Hepatocyte (in vitro differentiated cells): ENCODE measurements at places on chromosomes 12 and 14. TPM values are rescaled to one million over a fixed set of nuclear protein-coding genes. Genes with fewer than 3 reads are reported as not detected.

- no peaks in the 10 kb centered on the region for H3K4me1 ChIP-seq
- no peak overlapping the region for H3K27ac ChIP-seq
- DNase-seq = no peak
Measured at GRCh38 chr14:36439766-36440165, 80.3 kb downstream of the NKX2-1 start.

- H3K4me1 ChIP-seq = no peaks in the 10 kb centered on the region
- H3K36me3 ChIP-seq = no peaks in the 10 kb centered on the region
- no peak for DNase-seq
Measured at GRCh38 chr14:89903340-89903952, 51.1 kb downstream of the EFCAB11 start.

- DNase-seq = no peak
- peaks cover 11% of the 10 kb centered on the region for H3K4me1 ChIP-seq
- no peaks in the 10 kb centered on the region for H3K27me3 ChIP-seq
Measured at GRCh38 chr12:103809154-103809553, 31.9 kb downstream of the NT5DC3 start.

DNA sequence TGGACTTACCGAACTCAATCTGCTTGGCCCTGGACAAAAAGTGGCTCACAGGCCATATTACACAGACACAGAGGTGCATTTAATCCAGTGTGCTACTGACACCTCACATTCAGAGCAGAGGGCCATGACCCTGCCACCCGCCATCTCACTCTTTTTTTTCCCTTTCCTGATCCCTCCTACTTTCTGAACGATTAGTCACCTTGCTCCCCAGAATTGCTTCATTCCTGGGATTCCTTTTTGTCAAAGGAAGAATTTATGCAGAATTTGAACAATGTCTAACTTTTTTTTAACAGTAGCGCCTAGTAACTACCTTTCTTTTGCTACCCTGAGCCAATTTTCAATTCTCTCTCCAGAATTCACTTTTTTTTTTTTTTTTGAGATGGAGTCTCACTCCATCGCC lies 4.6 kb downstream of the PKP2 start:
- no peak overlapping the region for H3K4me3 ChIP-seq
- no peaks in the 10 kb centered on the region for H3K27me3 ChIP-seq
- peak overlapping the region; percentile 60 for H3K27ac ChIP-seq
- peak; percentile 39 for DNase-seq
- H3K4me1 ChIP-seq = peaks cover 41% of the 10 kb centered on the region

The SPX gene
- polyA plus RNA-seq = 0.39 and 0.97 TPM in 2 replicates

The ZNF740 gene
- polyA plus RNA-seq = 4.4 and 4.6 TPM in 2 replicates

DNA sequence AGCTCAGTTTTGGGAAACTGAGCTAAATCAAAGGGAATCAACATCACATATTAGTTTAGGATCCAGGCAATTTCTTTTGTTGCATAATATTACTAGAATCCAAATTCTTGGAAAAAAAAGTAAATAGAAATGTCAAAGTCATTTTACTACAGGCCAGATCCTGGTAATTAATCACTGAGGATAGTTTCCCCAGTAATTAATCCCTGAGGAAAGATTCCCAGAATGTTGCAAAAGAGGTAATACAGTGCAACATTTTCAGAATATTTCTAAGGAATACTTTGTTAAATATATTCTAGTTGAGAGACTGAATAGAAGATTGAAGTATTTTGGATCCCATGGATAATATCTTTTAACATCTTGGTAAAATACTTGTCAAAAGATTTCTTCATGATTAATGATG lies 207.0 kb upstream of the GARIN2 start:
- H3K36me3 ChIP-seq = no peaks in the 10 kb centered on the region
- H3K27me3 ChIP-seq = no peaks in the 10 kb centered on the region
- no peak for DNase-seq
- no peaks in the 10 kb centered on the region for H3K4me1 ChIP-seq

The BEGAIN gene
- polyA plus RNA-seq = 1.8 and 2.5 TPM in 2 replicates

DNA sequence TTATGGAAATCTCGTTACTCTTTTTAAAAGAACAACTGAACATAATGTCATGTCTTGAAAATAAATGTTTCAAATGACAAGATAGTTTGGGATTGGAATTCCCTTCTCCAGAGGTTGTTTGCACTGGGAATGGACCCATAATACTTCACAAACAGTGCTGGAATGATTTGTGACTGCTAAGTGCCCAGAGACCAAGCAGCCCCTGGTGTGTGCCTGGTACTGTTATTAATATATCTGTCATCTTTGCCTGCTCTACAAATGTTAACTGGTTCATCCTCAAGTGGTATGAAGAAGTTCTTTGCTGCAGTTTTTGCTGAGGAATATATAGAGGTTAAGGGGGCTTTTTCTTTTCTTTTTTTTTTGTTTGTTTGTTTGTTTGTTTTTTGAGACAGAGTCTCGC lies 64.9 kb upstream of the DACT1 start:
- peaks cover 16% of the 10 kb centered on the region for H3K4me1 ChIP-seq
- no peaks in the 10 kb centered on the region for H3K36me3 ChIP-seq
- no peaks in the 10 kb centered on the region for H3K27me3 ChIP-seq
- no peak overlapping the region for H3K4me3 ChIP-seq
- peak overlapping the region; percentile 76 for H3K27ac ChIP-seq
- no peak for DNase-seq

- no peaks in the 10 kb centered on the region for H3K27me3 ChIP-seq
- peak; percentile 87 for DNase-seq
Measured at GRCh38 chr12:71636704-71637115, 26.9 kb downstream of the ZFC3H1 start.

The CIROP gene
- polyA plus RNA-seq = not detected in 2 replicates

- no peaks in the 10 kb centered on the region for H3K27me3 ChIP-seq
- no peaks in the 10 kb centered on the region for H3K4me1 ChIP-seq
- H3K36me3 ChIP-seq = no peaks in the 10 kb centered on the region
- no peak overlapping the region for H3K4me3 ChIP-seq
Measured at GRCh38 chr14:95784137-95784536, 70.2 kb upstream of the TCL1A start.

DNA sequence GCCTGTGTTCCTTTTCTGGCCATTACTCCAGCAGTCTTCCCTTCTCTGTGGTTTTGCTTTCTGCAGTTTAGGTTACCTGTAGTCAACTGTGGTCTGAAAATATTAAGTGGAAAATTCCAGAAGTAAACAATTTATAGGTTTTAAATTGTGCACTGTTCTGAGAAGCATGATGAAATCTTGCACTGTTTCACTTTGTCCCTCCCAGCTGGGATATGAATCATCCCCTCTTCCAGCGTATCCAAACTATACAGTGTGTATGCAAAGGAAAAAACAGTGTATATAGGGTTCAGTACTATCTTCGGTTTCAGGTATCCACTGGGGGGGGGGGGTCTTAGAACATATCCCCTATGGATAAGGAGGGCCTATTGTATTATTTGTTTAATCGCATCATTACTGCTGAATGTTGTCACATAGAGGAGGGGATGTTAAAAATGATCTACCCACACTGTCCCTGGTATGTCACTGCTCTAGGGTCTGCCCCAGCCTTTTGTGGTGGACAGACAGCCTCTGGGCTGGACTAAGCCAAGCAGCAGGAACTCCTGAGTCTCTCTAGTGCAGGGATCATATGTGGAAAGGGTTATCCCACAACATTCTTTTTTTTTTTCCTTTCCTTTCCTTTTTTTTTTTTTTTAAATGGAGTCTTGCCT lies 109.1 kb upstream of the MAX start:
- peak; percentile 29 for DNase-seq
- no peaks in the 10 kb centered on the region for H3K36me3 ChIP-seq
- no peak overlapping the region for H3K27ac ChIP-seq
- H3K4me3 ChIP-seq = no peak overlapping the region
- no peaks in the 10 kb centered on the region for H3K27me3 ChIP-seq

The GLIPR1L1 gene
- polyA plus RNA-seq = 0.27 TPM in 1 of 2 replicates, not detected in the other

DNA sequence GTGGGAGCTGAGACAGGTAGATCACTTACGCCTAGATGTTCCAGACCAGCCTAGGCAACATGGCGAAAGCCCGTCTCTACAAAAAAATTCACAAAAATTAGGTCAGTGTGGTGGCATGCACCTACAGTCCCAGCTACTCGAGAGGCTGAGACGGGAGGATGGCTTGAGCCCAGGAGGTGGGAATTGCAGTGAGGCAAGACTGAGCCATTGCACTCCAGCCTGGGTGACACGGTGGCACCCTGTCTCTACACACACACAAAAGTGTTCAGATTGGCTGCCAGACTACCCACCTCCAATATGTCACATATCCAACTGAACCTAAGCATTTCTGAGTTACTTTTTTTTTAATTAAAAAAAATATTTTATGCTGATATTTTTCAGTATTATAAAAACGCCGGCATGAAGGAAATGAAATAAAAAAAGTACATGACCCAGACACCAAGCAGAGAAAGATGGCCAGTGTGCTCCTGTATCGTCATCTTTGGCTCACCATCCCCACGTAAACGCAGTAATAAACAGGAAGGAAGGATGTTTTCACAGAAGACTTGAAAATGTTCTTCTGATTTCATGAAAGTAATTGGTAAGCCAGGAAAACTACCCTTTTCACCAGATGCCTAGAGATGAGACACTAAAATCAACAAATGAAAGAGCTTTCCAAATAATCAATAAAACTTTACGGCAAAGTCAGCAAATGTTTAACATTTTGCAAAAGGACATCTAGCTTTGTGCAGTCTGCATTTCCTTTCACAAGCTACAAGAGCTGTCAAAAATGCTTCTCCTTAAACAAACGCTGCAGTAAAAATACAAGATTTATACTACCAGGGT lies 26.4 kb downstream of the CDC42BPB start:
- H3K36me3 ChIP-seq = no peaks in the 10 kb centered on the region
- no peaks in the 10 kb centered on the region for H3K27me3 ChIP-seq
- peaks cover 25% of the 10 kb centered on the region for H3K4me1 ChIP-seq
- H3K27ac ChIP-seq = peak overlapping the region; percentile 2

GRCh38 chr12:98405805-98406366 lies 109.5 kb upstream of the TMPO start:
- H3K27me3 ChIP-seq = no peaks in the 10 kb centered on the region
- no peak overlapping the region for H3K27ac ChIP-seq
- no peak overlapping the region for H3K4me3 ChIP-seq
- H3K36me3 ChIP-seq = no peaks in the 10 kb centered on the region

GRCh38 chr12:12975322-12976077 lies 23.5 kb upstream of the GPRC5D start:
- H3K27ac ChIP-seq = no peak overlapping the region
- no peaks in the 10 kb centered on the region for H3K4me1 ChIP-seq
- H3K27me3 ChIP-seq = no peaks in the 10 kb centered on the region
- H3K4me3 ChIP-seq = no peak overlapping the region
- DNase-seq = no peak
- H3K36me3 ChIP-seq = peaks cover 4% of the 10 kb centered on the region

- no peaks in the 10 kb centered on the region for H3K4me1 ChIP-seq
- peak; percentile 34 for DNase-seq
- no peak overlapping the region for H3K4me3 ChIP-seq
- no peak overlapping the region for H3K27ac ChIP-seq
Measured at GRCh38 chr12:16526693-16527092, 79.3 kb downstream of the LMO3 start.

- H3K27me3 ChIP-seq = no peaks in the 10 kb centered on the region
- DNase-seq = no peak
- H3K4me1 ChIP-seq = peaks cover 14% of the 10 kb centered on the region
- H3K36me3 ChIP-seq = no peaks in the 10 kb centered on the region
- H3K4me3 ChIP-seq = no peak overlapping the region
Measured at GRCh38 chr14:50400461-50400860, 3.8 kb upstream of the CDKL1 start.

DNA sequence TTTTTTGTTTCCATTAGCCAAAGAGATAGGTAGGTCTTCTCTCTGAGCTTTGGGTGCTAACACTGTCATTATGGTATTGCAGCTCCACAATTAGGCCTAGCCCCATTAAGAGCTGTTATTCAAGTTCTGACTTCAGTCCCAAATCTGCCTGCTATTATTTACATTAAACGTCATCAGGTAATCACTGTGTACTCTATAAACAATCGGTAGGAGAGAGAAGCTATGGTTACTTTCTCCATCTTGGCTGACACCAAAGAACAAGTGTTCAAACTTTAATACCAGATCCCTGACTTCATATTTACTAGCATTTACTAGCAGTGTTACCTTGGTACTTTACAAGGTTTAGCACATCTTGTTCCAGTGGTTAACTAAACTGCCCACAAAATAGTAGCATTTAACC lies 305.1 kb upstream of the GARIN2 start:
- no peak overlapping the region for H3K27ac ChIP-seq
- H3K4me1 ChIP-seq = no peaks in the 10 kb centered on the region
- H3K4me3 ChIP-seq = no peak overlapping the region

The ADAM21 gene
- polyA plus RNA-seq = 1.1 TPM in 1 of 2 replicates, not detected in the other

The CLEC4D gene
- not detected in 2 replicates for polyA plus RNA-seq

GRCh38 chr12:116244001-116244400 lies 33.5 kb downstream of the MED13L start:
- no peaks in the 10 kb centered on the region for H3K36me3 ChIP-seq
- H3K4me3 ChIP-seq = no peak overlapping the region
- H3K27me3 ChIP-seq = no peaks in the 10 kb centered on the region

- no peaks in the 10 kb centered on the region for H3K36me3 ChIP-seq
- no peak for DNase-seq
- peaks cover 15% of the 10 kb centered on the region for H3K4me1 ChIP-seq
- no peak overlapping the region for H3K4me3 ChIP-seq
Measured at GRCh38 chr12:62784576-62784975, 150.4 kb downstream of the PPM1H start.

The TCL1B gene
- not detected in 2 replicates for polyA plus RNA-seq

GRCh38 chr12:26870491-26871419 lies 37.8 kb upstream of the ITPR2 start:
- peaks cover 7% of the 10 kb centered on the region for H3K4me1 ChIP-seq
- H3K27me3 ChIP-seq = no peaks in the 10 kb centered on the region
- no peak overlapping the region for H3K4me3 ChIP-seq
- peak overlapping the region; percentile 41 for H3K27ac ChIP-seq

GRCh38 chr12:71237128-71237527 lies 79.3 kb upstream of the TSPAN8 start:
- H3K27me3 ChIP-seq = no peaks in the 10 kb centered on the region
- no peak for DNase-seq
- no peaks in the 10 kb centered on the region for H3K36me3 ChIP-seq
- no peak overlapping the region for H3K27ac ChIP-seq

- H3K4me3 ChIP-seq = no peak overlapping the region
- no peaks in the 10 kb centered on the region for H3K27me3 ChIP-seq
- DNase-seq = no peak
Measured at GRCh38 chr12:5176036-5176435, 132.4 kb downstream of the KCNA5 start.

- H3K4me3 ChIP-seq = no peak overlapping the region
- no peaks in the 10 kb centered on the region for H3K4me1 ChIP-seq
- H3K27ac ChIP-seq = no peak overlapping the region
- no peaks in the 10 kb centered on the region for H3K27me3 ChIP-seq
- no peaks in the 10 kb centered on the region for H3K36me3 ChIP-seq
Measured at GRCh38 chr14:58979325-58979724, 209.1 kb upstream of the DAAM1 start.

The TMEM179 gene
- 2.1 and 2.2 TPM in 2 replicates for polyA plus RNA-seq

DNA sequence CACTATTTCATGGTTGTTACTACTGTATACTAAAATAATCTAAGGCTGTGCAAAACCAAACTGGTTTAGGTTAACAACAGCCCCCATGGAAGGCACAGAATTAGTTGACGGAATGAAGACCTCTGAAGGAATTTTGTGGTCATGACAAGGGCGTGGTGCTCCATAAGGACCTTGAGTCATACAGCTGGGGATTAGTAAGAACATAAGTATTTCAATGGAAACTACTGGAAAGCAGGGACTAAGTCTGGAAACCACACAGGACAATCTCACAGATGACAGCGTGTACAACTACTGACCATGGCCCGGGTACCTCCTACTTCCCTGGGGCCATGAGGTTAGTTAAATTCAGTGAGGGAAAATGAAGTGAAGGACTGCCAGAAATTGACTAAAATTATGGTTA lies 98.5 kb upstream of the PLEKHA5 start:
- H3K4me3 ChIP-seq = no peak overlapping the region

GRCh38 chr12:165862-166368 lies 48.0 kb downstream of the SLC6A12 start:
- H3K36me3 ChIP-seq = no peaks in the 10 kb centered on the region
- H3K27me3 ChIP-seq = no peaks in the 10 kb centered on the region
- no peak overlapping the region for H3K4me3 ChIP-seq
- no peak for DNase-seq
- peaks cover 50% of the 10 kb centered on the region for H3K4me1 ChIP-seq
- peak overlapping the region; percentile 93 for H3K27ac ChIP-seq
